ENCODE measurements at places on chromosomes 1 and 21. TPM values are rescaled to one million over a fixed set of nuclear protein-coding genes. Genes with fewer than 3 reads are reported as not detected.

- no peaks in the 10 kb centered on the region for H3K4me1 ChIP-seq
- H3K27ac ChIP-seq, result no peak overlapping the region
- no peak overlapping the region for H3K4me3 ChIP-seq
- no peaks in the 10 kb centered on the region for H3K27me3 ChIP-seq
- no peaks in the 10 kb centered on the region for H3K36me3 ChIP-seq
Measured at GRCh38 chr1:182185842-182186756, 124.6 kb upstream of the ZNF648 start.

GRCh38 chr1:209513226-209513625 lies 70.3 kb upstream of the CAMK1G start:
- no peaks in the 10 kb centered on the region for H3K36me3 ChIP-seq
- no peak overlapping the region for H3K4me3 ChIP-seq
- H3K4me1 ChIP-seq, result no peaks in the 10 kb centered on the region
- no peaks in the 10 kb centered on the region for H3K27me3 ChIP-seq
- no peak overlapping the region for H3K27ac ChIP-seq
- DNase-seq, result peak; percentile 50

DNA sequence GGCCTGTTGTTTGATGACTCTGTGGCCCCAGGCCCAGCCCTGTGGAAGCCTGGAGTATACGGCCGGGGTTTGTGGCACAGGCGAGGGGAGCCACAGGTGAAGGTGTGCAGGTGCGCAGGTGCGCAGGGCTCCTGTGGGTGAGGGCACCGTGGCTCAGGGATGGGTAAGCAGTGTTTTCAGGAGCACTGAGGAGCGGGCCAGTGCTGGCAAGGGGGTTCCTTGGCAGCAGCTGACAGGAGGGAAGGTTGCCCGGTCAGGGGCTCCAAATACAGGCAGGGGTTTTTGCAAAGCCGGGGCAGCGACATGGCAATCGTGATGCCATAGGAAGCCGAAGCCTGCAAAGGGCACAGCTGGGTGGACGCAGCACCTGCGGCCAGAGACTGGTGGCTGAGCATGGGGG lies 20.7 kb downstream of the AGPAT3 start:
- H3K27me3 ChIP-seq, result no peaks in the 10 kb centered on the region
- no peak for DNase-seq
- no peak overlapping the region for H3K4me3 ChIP-seq
- H3K36me3 ChIP-seq, result no peaks in the 10 kb centered on the region
- H3K27ac ChIP-seq, result no peak overlapping the region
- H3K4me1 ChIP-seq, result peaks cover 6% of the 10 kb centered on the region

DNA sequence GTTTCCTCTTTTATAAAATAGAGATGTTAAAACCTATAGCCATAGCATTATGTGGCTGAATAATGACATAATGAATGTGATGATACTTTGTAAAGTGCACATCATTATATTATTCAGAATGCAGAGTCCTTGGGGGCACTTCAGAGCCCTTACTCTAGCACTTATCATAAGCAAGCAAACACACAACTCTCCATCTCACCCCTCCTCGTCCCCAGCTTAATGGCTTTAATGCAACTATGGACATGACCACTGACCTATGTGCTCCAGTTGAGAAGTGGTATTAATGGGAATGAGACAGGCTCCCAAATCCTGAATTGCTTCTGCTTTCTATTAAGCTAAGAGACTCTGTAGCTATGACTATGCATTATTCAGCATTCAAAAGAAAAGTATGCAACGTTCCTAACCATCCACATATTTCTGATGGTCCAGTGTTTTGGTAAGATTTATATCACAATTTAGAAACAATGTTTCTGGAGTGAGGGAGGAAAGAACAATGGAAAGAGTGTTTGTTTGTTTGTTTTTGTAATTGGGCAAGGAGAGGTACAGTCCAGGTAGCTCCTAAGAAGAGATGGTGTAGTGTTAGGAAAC lies 194.0 kb upstream of the PLXNA2 start:
- H3K27me3 ChIP-seq, result no peaks in the 10 kb centered on the region
- H3K4me3 ChIP-seq, result no peak overlapping the region
- no peak for DNase-seq
- H3K36me3 ChIP-seq, result no peaks in the 10 kb centered on the region

- no peak overlapping the region for H3K27ac ChIP-seq
- no peaks in the 10 kb centered on the region for H3K27me3 ChIP-seq
- H3K36me3 ChIP-seq, result no peaks in the 10 kb centered on the region
- DNase-seq, result no peak
Measured at GRCh38 chr1:78408192-78408591, 82.6 kb upstream of the PTGFR start.

GRCh38 chr21:27548486-27548885 lies 581.6 kb upstream of the ADAMTS5 start:
- no peaks in the 10 kb centered on the region for H3K36me3 ChIP-seq
- H3K27ac ChIP-seq, result no peak overlapping the region
- no peak for DNase-seq

GRCh38 chr1:9593492-9594465 lies 5.1 kb downstream of the TMEM201 start:
- no peaks in the 10 kb centered on the region for H3K27me3 ChIP-seq
- H3K4me3 ChIP-seq, result no peak overlapping the region
- H3K4me1 ChIP-seq, result peaks cover 27% of the 10 kb centered on the region
- DNase-seq, result peak; percentile 23
- peaks cover 11% of the 10 kb centered on the region for H3K36me3 ChIP-seq

Gene TIAM1
- 30.7 TPM for total RNA-seq

Gene KIF26B
- total RNA-seq, result 0.19 TPM

Gene CLCNKB
- total RNA-seq, result 1.4 TPM

Gene FLG2
- total RNA-seq, result not detected
